ENCODE measurements at places on chromosomes 6 and 20.

DNA sequence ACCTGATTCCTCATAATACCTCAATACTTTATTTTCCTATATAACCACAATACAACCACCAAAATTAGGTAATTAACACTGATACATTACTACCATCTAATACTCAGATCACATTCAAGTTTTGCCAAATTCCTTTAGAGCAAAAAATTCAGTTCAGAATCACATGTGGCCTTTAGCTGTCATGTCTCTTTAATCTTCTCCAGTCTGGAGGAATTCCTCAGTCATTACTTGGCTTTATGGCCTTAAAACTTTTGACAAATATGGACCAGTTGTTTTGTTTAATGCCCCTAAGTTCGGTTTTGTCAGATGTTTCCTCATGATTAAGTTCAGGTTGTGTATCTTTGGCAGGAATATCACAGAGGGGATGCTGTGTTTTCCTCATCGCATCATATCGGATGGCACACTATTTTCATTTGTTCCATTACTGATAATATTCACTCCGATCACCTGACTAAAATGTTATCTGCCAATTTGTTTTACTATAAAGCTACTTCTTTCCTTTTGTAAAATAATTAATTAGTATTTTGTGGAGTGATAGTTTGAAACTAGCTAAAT lies 51.2 kb upstream of the AKIRIN2 start:
- no peak for DNase-seq

DNA sequence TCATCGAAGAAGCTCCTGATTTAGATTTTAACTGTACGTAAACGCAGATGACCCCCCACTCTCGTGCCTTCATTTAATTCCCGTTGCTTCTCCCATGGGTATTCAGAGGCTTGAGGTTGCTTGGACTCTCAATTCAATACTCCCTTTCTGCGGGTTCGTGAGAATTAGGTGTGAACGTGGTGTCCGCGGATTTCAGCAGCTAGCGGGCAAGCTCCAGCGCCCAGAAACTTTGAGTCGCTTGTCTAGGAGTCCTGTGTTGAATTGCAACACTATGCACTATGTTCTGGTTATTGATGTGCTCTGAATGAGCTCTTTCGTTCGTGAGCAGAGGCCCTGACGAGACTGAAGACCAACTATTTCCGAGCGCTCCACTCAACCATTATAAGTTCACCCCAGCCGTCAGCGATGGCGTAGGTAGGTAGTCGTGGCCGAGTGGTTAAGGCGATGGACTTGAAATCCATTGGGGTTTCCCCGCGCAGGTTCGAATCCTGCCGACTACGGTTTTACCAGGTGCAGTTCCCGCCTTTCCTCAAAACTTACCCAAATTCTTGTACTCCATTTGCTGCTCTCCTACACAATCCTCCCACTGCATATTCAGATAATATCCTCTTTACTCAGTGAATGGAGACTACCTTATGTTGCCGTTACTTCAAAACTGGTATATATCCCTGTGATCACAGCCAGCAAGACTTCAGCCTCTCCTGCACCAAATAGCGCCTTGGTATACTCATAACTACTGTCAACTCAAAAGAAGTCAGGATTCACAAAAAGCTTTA lies 72.6 kb upstream of the ZNF184 start:
- peak; percentile 71 for DNase-seq

- no peak for DNase-seq
Observed at GRCh38 chr20:23156170-23156841, 70.2 kb upstream of the CD93 start.

DNA sequence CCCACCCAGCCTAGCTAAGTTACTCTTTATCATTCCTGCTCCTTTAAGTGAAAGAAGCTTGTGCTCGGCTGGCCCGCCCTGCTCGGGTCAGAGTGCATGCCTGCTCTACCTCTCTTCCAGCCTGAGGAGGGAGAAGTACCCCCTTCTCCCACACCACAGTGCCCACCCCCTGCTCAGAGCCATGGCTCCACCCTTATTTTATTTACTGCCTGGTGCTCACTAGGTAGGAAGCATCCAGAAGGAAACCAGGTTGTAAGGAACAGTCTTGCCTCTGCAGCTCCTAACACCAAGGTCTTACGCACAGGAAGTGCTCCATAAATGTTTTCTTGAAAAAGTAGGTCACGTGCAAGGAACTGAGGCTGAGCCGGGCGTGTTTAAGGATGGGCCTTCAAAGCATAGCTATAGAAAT lies 105.7 kb upstream of the SNX9 start:
- DNase-seq: no peak

DNA sequence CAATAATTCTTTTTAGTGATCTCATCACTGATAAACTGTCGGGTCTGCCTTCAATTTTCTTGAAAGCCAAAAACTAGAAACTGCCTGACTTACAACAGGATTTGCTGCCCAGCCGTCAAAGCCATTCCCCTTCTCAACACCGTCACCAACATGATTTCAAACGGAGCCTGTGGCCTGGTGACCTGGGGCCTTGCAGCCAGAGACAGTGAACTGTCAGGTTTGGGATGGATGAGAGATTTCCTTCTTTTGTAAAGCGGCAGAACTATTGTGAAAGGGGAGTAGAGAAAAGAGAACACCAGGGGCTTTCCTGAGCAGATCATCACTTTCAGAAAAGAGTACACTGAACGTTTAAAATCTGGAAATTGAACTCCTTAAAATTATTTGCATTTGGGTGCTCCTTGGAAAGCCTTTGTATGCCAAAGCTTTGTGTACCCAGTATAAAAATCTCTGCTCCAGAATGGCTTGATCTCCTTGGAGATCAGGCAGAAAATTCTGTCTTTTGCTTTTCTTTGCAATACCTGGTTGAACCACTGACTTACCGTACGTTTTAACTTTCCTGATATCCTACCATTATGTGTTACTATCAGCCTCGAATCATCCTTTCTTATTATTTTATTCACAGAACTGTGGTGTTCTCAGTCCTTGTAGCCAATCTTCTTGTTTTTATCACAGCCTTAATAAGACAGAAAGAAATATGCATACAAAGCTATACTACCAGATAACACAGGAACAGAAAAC lies 125.2 kb downstream of the PACRG start:
- DNase-seq: no peak

DNA sequence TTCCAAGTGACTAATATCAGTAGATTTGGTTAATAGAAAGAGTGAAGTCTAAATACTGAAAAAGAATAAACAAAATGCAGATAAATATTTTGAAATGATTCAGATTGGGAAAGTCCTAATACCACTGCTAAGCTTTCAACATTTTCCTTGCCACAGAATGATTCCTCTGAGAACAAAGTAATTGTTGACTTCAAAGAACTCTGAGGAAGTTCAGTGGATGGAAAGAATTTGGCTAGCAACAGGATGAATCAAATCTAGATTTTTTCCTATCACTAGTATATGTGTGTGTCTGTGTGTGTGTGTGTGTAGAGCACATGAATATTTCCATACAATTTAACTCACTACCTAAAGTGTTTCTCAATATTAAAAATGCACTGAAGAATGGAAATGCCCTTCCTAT lies 107.9 kb upstream of the PREP start:
- DNase-seq: no peak

- no peak for DNase-seq
Observed at GRCh38 chr20:62363920-62364851, 2.9 kb downstream of the LAMA5 start.

- DNase-seq: no peak
Observed at GRCh38 chr20:17895641-17896171, 72.9 kb downstream of the SNX5 start.

GRCh38 chr6:163790266-163790840 lies 375.8 kb downstream of the QKI start:
- no peak for DNase-seq

DNA sequence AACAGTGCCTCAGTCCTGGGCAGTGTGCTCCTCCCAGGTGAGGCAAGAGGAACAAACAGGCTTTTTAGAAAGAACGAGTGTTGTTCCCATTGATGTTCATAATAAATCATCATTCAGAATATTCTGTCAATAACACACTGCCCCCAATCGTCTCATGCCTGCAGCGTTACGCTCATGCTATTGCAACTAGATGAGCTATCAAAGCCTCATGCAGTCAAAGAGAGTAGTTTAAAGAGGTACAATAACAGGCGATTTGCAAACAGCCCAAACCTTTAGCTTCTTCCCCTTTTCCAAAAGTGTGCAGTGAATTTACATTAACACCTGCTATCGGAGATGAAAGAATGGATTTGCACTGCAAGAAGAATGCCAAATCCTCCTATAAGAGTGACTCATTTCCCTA lies 1164.7 kb upstream of the MAP3K7 start:
- DNase-seq: no peak

DNA sequence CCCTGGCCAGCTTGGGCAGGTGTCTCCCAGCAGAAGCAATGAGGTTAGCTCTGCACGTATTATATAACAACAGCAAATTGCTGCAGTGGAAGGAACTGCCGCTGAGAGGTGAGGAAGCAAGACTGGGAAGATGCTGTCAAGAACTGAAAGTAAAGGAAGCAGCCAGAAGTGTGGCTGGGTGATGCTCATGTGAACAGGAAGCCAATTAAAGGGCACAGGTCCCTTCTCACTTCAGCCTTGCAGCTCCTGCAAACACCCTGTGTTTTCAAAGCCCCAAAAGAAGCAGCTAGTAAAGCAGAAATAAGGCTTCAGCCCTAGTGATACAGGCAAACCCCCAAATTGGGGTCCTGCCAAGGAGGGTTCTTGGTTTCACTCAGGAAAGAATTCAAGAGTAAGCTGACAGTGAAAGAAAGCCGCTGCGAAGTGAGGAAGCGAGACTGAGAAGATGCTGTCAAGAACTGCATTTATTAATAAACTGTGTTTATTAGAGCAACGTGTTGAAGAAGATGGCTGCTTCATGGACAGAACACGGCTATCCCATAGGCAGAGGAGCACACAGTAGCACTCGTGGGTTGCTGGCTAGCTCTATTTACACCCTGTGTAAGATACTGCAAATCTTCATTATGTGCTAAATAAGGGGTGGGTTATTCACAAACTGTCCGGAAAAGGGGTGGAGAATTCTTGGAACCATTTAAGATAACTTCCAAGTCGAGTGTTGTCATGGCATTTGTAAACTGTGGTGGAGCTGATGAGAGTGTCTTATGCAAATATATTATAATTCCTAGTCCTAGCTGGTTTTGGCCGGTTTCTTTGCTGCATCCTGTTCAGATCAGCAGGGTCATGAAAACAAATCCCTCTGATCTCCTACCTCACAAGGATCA lies 152.2 kb downstream of the LINC00237 start:
- DNase-seq: no peak

DNA sequence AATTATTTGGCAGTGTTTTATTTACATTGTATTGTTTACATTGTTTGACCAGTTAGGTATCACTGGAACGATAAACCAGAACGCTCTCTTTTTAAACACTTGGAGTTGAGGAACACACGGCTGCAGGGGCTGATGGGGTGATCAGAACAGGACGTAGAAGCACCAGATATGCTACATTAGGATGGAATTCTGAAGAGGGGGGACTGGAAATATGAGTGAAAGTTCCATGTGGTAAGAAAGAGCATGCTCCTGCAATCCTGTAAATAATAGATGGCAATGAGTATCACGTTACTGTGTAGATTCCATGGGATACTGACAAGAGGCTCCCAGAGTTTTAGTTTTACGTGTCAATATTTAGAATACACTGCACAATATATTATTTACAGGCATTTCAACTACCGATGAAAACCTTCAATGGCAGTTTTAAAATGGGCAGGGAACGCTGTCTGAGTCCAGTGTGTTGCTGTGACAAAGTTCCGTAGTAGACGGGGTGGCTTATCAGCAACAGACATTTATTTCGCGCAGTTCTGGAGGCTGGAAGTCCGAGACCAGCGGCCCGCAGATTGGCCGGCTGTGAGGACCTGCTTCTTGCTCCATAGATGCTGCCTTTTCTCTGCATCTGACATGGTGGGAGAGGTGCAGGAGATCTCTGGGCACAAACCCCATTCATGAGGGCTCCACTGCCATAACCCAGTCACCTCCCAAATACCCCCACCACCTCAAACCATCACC lies 43.1 kb downstream of the SYNJ2 start:
- no peak for DNase-seq

DNA sequence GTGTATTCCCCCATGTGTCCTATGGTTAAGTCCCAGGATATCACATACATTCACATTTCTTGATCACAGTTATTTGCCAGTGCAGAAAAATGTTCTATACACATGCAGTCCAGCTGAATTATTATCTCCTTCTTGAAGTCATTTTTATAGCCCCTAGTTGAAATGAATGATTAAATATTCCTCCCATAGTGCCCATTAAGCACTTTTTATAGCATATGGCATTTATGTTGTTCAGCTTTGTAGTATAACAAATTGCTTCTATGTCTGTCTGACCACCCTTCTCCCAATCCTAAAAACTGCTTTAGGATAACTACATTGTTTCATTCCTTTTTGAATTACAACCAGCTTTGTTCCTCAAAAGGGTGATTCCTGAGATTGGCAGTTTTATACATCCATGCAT lies 123.5 kb downstream of the ADGRB3 start:
- DNase-seq: no peak

DNA sequence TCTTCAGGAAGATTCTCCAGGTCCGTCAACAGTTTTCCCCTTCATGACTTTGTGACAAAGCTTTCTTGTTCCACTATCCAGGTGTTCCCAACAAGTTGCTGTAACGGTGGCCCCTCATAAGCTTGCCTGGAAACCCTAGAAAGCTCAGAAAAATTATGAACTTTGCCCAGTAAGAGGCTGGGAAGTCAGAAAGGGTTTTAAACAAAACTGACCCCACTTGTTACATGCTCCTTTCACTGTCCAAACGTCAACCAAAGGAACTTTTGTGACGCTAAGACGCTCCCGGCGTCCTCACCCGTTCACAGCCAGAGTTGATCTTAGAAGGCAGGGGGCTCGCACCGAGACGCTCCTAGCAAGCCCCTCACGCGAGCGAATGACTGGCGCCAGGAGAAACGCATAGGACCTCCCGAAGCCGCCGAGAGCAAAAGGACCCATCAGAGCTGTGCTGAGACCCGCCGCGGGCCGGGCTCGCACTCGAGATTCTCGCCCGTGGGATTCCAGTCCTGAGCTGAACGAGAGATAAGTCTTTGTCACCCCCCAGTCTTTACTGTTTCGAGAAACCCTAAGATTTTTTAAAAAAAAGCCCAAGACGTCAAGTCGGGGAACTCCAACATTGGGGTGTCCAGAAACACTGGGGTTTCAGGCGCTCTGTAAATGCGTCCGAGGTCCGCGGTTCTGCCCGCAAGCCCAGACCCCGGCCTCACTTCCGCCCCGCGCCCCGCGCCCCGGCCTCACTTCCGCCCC lies 544 bp upstream of the ACAT2 start:
- DNase-seq: peak; percentile 41

GRCh38 chr6:10676403-10676802 lies 18.0 kb downstream of the C6orf52 start:
- no peak for DNase-seq
